ENCODE measurements at places on chromosomes 2 and 18.

DNA sequence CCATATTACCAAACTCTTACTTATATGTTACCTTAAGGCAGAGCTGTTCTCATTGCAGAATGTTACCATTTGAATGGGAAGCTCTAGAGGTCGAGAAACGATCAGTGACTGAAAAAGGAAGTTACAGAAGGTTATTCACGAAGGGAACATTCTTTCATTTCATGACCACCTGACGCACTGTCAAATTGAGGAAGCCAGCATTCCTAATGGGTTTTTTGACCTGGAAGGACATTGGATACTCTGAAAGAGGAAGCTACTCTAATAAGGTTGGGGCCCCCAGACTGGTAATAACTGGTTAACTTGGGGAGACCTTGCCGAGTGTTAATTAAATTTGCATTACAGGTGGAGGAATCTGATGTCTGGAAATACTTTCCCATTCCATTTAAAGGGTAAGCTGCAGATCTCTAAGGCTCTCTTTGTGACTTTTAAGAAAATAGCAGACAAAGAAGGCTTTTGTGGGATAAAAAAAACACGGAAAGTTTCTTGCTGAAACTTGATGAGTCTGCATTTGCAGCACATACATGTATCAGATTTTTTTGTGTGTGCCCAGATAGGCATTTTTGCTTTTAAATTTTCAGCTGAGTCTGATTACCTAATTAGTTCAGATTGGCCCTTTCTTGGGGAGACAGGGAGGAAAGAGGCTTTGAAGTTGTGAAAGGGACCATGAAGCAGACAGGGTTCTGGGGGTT lies 137.1 kb downstream of the LTBP1 start:
- DNase-seq = no peak

DNA sequence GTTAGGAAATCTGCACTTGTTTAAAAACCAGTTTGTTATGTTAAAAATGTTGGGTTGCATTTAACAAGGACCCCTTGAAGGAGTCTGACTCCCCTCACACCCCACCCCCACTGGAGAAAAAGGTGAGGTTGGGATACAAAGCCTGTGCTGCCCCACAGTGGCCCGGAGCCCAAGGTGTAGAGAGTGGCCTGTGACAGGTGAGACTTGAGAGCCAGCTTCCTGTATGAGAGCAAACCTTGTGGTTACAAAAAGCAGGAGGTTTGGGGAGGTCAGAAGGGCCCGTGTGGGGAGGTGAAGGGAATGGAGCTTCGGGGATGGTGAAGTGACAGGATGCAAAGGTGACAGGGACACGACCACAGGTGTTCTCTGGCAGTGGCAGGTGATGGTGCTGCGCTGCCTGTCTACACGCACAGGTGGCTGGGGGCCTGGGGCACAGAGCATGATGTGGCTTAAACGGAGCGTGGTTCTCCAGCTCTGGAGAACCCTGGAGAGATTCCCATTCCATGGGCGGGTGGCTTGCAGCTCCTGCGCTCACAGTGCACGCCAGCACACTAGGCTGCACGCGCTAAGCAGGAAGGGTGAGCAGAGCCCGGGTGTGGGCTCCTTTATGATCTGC lies 29.0 kb downstream of the IMPA2 start:
- no peak for DNase-seq

DNA sequence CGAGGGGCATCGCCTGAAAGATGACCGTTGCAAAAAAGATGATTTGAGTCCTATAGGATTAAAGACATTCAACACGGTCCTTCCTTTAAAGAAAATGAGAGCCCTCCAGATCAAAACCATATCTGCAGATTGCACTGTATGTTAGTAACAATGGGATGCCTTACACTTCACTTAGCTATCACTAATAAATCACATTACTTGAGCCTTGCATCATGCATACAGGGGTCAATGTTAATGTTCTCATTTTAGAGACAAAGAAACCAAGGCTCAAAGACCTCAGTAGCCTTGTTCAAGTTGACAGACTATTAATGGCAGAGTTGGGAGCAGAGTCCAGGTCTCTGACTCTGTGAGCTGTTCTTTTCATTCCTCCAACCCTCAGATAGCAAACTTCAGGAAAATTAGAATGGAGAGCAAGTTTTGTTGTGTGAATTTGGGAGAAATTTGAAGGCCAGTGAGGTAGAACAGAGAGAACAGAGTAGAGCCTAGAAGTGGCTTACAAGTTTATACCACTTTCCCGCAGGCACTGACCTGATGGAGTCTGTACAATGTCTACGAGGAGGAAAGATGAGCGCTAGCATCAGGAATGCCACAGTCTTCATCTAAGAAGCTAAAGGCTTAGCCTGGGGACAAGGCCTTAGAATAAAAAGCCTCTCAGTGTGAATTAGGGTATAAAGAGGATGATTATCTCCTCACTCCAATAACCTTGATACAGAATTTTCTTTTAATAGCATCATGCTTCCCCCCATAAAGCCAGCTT lies 48.3 kb downstream of the TRIB2 start:
- no peak for DNase-seq

- no peak for DNase-seq
Measured at GRCh38 chr2:74528600-74529356, 728 bp downstream of the AUP1 start.

DNA sequence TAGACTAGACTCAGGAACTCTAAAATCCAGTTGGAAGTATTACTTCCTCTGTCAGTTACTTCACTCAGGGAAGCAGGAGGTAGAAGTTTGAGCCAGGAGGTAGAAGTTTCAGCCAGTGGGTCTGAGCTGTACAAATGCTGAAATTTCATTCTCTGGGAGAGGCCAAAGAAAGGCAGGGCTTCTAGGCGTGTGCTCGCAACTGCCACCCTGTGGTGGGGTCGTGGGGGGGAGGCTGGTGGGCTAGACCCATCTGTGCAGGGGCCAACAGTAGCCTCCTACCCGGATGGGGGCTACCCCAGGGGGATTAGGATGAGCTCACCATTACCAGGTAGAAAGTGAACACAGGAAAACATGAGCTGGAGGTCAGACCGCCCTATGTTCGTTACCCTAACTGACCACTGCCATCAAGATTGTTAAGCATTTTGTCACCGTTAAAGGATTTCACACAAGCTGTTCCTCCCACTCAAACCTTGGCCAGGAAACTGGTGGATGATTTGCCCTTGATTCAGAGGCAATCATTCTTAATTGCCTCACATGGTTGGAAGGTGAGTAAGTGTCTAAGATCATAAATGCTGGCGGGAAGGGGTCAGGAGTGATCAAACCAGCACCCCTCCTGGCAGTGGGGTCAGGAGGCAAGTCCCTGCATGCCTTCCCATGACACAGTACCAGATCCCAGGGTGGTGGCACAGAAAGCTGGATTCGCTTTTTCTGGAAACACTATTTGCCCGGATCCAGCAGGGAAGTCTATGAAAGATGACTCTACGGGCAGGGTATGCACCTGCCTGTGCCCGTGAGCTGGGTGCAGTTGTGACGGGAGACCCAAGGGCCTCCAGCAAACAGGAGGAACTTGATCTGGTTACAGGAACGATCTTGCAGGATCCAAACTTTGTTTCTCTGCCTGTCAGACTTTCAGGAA lies 5.2 kb upstream of the FHL2 start:
- DNase-seq = no peak

GRCh38 chr2:210577263-210578071 lies 21.1 kb downstream of the CPS1 start:
- no peak for DNase-seq

- no peak for DNase-seq
Measured at GRCh38 chr2:57549642-57550102, 496.9 kb upstream of the VRK2 start.

GRCh38 chr18:63603772-63604171 lies 16.6 kb downstream of the SERPINB13 start:
- DNase-seq = no peak

DNA sequence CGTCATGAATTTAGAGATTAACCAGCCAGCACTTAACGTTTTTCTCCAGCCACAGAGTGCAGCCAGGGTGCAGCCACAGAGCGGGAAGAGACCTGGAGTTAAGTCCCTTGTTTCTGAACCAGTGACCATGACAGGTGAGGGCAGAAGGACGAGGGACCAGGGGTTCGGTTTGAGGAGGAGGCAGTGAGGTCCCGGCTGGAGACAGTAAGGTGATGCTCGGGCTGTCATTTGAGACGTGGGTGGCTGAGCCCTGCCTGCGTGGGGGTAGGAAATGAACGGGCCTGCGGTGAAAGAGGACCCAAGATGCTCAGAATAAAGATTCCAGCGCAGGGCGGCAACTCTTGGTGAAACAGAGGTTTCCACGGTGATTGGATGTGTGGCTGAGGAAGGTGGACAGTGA lies 205.9 kb downstream of the SNTG2 start:
- no peak for DNase-seq

DNA sequence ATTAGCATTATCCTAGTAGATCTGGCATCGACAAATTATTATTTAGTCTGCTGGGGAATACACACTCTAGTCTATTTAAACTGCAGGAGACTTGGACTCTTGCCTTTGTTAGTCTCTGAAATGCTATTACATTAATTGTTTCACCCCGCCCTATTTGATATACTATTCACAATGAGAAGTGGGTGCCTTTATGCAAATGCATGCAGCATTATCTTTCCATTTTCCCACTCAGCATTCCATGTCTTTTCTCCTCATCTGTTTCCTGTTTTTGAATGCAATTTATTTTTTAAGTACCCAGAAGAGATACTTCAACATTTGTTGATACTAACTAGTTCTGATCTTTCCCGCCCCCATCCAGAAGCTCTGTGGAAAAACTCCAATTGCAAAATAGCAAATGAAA lies 395.3 kb upstream of the NXPH2 start:
- DNase-seq = no peak

DNA sequence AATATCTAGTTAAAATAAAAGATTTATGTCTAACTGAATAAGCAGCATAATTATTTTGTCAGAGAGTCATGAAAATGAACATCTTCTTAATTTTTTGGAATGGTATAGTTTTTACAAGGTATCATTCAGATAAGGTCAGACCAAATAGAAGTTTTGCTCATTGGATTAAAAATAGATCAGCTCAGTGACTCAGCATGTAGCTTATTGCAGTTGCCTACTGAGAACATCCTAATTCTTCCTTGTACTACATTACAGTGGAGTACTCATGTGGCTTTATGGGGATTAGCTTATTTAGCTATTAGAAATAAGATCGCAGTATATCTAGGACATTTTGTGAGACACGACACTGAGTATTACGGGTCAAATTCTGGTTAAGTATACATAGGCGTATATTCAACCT lies 38.2 kb upstream of the PPM1B start:
- DNase-seq = no peak

- DNase-seq = no peak
Measured at GRCh38 chr18:67408240-67408639, 108.3 kb downstream of the DSEL start.

DNA sequence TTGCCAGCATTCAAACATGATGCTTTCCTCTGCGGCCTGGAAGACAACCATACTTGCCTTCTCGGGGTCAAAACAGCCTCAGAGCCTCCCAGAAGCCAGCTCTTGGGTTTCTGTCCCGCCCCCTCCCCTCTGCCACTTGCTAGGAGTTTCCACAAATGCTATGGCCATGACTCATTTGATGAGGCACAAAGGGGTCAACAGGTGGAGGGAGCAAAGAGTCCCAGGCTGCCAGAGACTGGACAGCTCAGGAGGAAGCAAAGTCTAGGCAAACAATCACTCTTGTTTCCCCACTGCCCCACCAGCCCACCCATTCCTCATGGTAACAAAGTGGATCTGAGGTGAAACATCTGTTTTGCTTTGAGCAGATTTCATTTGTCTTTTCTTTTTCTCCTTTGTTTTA lies 551.1 kb downstream of the TNS1 start:
- no peak for DNase-seq

GRCh38 chr18:63819786-63820185 lies 44.6 kb downstream of the SERPINB7 start:
- no peak for DNase-seq

DNA sequence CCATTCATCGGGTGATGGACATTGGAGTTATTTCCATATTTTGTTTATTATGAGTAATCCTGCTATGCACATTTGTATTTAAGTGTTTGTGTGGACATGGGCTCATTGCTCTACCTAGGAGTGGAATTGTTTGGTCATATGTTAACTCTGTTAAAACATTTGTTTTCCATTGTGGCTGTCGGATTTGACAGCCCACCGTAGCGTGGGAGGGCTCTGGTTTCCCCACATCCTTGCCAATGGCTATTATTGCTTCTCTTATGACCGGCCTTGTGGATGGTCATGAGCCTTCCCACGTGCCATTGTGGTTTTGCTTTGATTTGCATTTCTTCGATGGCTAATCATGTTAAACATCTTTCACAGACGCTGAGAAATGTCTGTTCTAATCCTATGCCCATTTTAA lies 92.0 kb downstream of the ZNF236 start:
- DNase-seq = no peak
